ENCODE measurements at places on chromosomes 2 and 18. TPM values are rescaled to one million over a fixed set of nuclear protein-coding genes. Genes with fewer than 3 reads are reported as not detected.

IL1RL1 gene
- 1.3 TPM for polyA plus RNA-seq

AQP12B gene
- polyA plus RNA-seq: 217 TPM

CRIM1 gene
- 14.7 TPM for polyA plus RNA-seq

BMP10 gene
- not detected for polyA plus RNA-seq

BOK gene
- polyA plus RNA-seq: 10.1 TPM

NEU4 gene
- polyA plus RNA-seq: 0.31 TPM

PTPN4 gene
- polyA plus RNA-seq: 5.4 TPM

OTX1 gene
- polyA plus RNA-seq: 0.15 TPM

TEX44 gene
- not detected for polyA plus RNA-seq

TCF7L1 gene
- 4.0 TPM for polyA plus RNA-seq

TUBA3E gene
- polyA plus RNA-seq: not detected

ACADL gene
- 27.7 TPM for polyA plus RNA-seq

SOX11 gene
- polyA plus RNA-seq: 0.04 TPM

GREB1L gene
- 0.14 TPM for polyA plus RNA-seq

UGT1A8 gene
- polyA plus RNA-seq: not detected

ALMS1 gene
- polyA plus RNA-seq: 8.5 TPM

SPDYA gene
- 0.16 TPM for polyA plus RNA-seq

TLX2 gene
- polyA plus RNA-seq: not detected
